Foreskin melanocyte (primary cell): ENCODE measurements at places on chromosomes 6 and 20.

GRCh38 chr6:131443514-131443913 lies 129.5 kb upstream of the ARG1 start:
- DNase-seq, result no peak

- no peak for DNase-seq
Measured at GRCh38 chr20:33313686-33314314, 30.8 kb downstream of the BPIFB1 start.

DNA sequence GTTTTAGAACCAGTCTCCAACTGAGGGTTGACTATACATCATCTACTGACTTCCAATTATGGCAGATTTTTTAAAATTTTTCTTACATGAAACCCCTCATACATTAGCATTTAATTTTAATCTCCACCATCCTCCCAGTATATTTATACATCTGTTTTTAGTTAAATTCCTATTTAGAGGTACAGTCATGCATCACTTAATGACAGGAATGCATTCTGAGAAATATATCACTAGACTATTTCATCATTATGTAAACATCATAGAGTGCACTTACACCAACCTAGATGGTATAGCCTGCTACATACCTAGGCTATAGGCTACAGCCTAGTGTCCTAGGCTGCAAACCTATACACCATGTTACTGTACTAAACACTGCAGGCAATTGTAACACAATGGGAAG lies 316.7 kb upstream of the MARCKS start:
- no peak for DNase-seq

GRCh38 chr6:141163107-141163506 lies 969.6 kb upstream of the GJE1 start:
- no peak for DNase-seq

DNA sequence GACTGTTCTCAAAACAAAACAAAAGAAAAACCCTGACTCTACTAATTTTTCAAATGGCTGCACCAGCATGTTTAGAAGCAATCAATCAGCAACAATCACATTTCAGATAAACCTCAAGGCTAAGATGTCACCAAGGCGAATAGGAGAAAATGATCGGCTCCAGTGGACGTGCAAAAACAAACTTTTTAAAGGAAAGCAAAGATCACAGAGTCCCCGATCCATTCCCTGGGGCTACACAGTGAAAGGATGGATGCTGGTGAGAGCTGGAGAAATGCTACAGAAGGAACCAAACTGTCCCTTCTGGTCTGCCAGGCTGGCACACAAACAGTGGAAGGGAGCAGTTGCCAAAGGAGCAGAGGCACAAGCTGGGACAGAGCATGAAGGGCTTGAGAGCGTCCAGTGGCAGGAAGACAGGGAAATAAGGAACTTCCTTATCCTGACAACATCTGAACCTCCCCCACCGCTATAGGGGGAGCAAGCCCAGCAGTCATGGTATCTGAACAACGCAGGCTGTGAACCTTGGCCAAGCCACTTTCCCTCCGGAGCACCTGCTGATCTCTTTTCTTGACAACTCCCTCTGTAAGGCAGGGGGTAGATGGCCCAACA lies 73.7 kb upstream of the HIVEP1 start:
- DNase-seq, result no peak

GRCh38 chr6:168367285-168367751 lies 47.7 kb upstream of the DACT2 start:
- DNase-seq, result no peak

DNA sequence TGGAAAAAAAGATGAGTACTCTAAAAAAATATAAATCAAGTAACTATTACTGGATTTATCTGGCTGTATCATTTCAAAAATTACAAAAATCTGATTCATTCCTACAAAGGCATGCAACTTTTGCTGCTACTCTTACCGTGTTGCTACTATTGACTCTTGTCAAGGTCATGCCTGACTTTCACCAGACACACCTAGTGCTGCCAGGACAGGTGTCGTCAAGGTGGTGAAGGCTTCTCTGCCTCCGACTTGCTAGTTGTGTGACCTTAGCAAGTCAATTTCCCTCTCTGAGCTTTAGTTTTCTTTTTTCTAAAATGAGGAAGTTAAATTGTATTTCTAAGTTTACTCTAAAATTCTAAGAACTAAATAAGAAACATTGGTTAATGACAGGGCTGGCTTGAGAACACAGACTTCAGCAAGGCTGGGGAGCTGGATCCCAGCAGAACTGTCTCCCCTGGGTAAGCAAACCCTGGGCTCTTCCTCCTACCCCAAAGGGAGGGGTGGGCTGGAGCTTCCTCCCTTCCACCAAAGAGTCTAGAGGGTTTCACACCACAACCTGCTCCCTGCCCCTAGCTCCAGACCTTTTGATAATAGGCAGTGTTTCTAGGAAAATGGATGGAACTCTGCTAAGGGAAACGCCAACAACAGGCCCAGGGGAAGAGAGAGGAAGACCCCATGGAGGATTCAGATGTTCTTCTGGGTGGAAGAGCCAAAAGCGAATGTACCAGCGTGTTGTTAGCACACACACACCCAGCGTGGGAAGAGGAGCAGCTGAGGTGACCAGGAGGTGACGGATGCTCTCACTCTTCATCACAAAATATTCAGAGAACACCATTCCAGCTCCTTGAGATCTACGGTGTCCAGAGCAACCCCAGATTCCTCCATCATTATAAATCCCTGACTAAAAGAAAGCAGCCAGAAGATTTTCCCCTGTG lies 47.9 kb upstream of the CITED2 start:
- no peak for DNase-seq

GRCh38 chr20:18138266-18138582 lies 561 bp downstream of the KAT14 start:
- DNase-seq, result no peak

- no peak for DNase-seq
Measured at GRCh38 chr20:54063992-54064676, 6.3 kb downstream of the BCAS1 start.

DNA sequence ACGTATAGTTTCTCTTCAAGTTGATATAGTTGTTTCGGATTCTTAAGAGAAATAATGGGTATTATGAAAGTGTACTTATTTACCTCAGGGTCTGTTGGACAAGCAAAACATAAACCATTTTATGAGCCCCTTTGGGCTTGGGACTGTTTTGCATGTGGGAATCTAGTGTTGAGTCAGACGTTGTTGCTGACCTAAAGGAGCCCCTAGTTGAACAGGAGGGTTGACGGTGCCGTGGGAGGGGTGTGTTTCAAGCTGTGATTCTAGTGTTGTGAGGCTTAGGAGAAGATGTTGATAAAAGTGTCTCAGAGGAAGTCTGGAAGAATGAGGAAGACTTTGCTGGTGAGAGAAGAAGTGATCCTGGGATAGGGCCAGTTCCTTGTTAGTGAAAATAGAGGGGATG lies 140.0 kb downstream of the ARID1B start:
- no peak for DNase-seq

DNA sequence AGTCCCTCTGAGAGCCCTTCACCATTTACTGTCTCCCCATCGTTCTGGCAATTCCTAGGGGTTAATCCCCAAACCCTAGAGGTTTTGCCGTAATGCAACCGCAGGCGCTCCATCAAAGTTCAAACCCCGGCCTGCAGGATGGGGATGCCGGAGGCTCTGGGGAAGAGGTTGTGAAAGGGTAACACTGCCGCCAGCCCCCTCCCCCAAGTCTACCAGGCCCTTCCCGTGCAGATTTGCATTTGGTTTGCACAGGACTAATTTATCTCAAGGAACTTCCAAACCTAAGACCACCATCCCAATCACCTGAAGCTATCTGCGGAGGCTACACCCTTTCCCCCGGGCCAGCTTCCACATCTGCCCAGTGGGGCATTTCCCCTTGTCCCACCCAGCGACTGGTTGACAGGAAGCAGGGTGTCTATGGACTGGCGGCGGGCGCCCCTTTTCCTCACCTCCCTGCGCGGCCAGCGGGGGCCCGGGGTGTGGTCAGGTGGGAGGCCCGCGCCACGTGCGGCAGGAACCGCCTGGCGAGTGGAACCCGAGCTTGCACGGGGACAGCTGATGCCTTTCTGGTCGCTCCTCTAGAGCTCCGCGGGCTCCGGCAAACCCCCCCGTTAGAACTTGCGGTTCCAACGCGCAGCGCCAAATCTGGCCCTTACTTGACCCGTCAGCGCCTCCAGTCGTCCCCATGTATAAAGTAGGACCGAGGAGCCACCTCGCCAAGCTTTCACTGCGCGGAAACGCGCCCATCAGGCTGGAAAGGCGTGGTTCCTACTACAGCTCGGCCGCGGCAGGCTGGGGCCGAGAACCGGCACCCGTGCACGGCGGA lies 9.4 kb upstream of the SLC4A11 start:
- peak; percentile 22 for DNase-seq

GRCh38 chr6:111522393-111523020 lies 39.5 kb upstream of the REV3L start:
- DNase-seq, result no peak

DNA sequence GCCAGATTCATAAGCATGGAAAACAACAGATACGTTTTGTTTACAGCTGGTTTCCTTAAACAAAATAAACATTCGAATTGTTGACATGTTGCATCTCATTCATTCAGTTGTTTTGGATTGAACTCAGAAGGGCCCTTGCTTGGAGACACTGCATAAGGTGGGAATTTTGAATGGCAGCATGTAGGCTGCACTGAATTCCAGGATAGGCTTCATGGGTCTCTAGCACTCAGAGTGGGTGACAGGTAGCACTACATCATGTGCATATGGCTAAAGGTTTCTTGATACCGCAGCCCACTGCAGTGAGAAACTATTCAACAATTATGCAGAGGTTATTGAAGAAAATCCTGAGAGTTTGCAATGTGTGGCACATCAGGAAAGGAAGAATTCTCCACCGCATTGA lies 1.6 kb downstream of the BEND6 start:
- no peak for DNase-seq

- peak; percentile 39 for DNase-seq
Measured at GRCh38 chr6:84052204-84052882, 18.8 kb downstream of the MRAP2 start.

- DNase-seq, result peak; percentile 18
Measured at GRCh38 chr6:150720774-150721233, 121.1 kb downstream of the PLEKHG1 start.

DNA sequence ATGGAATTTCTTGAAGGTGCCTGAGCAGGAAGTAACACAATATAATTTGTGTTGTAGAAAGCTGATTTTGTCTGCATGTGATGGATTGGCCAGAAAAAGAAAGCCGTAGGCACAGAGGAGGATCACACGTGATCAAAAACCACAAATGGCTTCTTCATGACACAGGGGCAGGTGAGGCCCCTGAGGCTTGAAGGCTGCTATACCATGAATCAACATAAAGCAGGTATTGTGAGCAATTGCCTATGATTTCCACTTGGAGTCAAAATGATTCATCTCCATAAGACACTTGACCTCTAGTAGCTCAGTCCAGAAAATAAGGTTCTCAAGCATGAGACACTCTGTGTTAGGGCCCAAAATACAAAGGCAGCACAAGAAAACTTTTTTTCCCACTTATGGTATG lies 42.4 kb upstream of the EYA4 start:
- peak; percentile 80 for DNase-seq

DNA sequence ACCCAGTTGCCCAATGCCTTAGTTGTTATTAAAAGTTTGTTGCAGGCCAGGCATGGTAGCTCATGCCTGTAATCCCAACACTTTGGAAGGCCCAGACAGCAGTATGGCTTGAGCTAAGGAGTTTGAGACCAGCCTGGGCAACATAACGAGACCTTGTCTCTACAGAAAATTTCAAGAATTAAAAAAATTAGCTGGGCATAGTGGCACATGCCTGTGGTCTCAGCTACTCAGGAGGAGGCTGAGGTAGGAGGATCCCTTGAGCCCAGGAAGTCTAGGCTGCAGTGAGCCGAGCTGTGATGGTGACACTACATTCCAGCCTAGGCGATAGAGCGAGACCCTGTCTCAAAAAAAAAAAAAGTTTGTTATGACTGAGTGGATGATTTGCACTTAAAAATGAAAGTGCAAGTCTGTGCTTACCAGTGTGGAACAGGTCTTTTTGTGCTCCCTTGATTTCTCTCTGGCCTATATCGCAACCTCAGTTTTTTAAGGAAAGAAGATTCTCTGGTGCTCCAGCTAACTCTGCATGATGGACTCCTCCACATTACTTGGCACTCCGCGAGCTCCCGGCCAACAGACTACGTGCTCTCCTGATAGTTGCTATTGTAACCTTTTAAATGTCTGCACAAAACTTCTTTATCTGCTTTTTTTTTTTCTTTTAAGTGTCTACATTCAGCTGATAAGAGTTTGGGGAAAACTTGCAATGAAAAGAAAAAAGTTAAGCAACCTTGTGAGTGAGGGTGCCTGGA lies 22.1 kb downstream of the ZKSCAN3 start:
- DNase-seq, result no peak

- DNase-seq, result no peak
Measured at GRCh38 chr6:105243487-105243886, 63.7 kb upstream of the POPDC3 start.

GRCh38 chr6:144307880-144308279 lies 22.7 kb downstream of the UTRN start:
- DNase-seq, result no peak

GRCh38 chr20:56848561-56848960 lies 219.5 kb downstream of the TFAP2C start:
- no peak for DNase-seq

- no peak for DNase-seq
Measured at GRCh38 chr6:77447254-77447653, 16.0 kb downstream of the HTR1B start.

- DNase-seq, result no peak
Measured at GRCh38 chr20:51738877-51739447, 29.2 kb downstream of the ATP9A start.

GRCh38 chr20:37630166-37630565 lies 63.7 kb upstream of the CTNNBL1 start:
- DNase-seq, result no peak

GRCh38 chr20:20820785-20821483 lies 108.5 kb upstream of the RALGAPA2 start:
- peak; percentile 43 for DNase-seq

DNA sequence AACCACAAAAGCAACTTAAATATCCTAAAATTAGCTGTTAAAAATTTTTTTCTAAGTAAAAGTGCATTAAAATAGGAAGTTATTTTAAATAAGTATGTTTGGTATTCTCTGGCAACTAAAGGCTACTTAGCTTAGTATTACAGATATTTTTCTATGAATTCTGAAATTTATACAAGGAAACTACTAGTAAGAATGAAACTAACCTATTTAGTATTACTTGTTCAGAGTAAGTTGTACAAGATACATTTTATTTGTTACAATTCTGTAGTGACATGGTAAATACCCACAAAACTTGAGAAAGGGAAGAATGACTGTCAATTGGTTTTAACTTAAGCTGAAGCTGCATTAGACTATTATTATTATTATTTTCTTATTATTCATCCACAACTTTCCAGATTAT lies 6.5 kb downstream of the PHIP start:
- DNase-seq, result no peak

- peak; percentile 20 for DNase-seq
Measured at GRCh38 chr20:44780226-44780625, 30.1 kb downstream of the RIMS4 start.
